Ureter (tissue), 1 donor: ENCODE measurements at places on chromosomes 1 and 21.
A peak's percentile ranks its signal among the peaks of the same experiment; 100 is the strongest.

GRCh38 chr1:1040004-1040991 is 20.4 kb downstream of the AGRN start:
- peak; percentile 71 for DNase-seq

GRCh38 chr1:22557341-22557950 is 5.8 kb upstream of the EPHA8 start:
- DNase-seq = no peak

DNA sequence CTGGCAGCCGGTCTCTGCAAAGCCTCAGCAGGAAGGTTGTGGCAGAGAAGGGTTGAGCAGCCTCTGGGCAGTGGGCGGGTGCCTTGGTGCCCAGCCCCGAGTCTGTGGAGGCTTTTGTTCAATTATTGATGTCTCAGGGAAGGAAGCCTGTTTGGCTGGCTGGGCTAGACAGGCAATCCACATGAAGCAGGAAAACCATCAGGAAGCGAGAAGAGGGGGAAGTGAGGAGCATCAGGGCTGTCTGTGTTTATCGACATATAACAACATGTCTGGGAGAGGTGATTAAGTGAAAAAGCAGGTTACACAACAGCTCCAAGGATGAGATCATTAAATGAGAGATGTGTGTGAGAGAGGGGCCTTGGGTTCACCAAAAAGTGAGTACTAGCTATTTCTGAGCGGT is 105.4 kb downstream of the UBE2U start:
- DNase-seq = peak; percentile 45

GRCh38 chr1:169141356-169141755 is 34.9 kb downstream of the ATP1B1 start:
- DNase-seq = no peak

GRCh38 chr1:93577536-93578432 is 103.9 kb downstream of the BCAR3 start:
- no peak for DNase-seq

DNA sequence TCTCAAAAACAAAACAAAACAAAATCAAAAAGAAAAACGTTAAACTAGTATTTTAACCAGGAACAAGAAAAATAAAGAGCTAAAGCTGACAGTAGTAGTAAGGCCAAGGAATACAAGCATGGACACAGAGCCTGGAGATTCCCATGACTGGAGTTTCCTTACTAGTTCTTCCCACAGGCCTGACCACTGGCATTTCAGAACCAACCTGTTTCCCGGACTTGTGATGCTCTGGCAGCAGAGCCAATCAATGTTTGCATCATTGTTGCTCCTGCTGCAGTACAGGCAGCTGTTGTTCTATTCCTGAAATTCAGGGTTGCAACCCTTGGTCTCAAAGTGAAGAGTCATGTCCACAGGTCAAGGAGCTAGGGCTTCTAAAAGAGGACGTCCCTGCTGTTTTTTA is 111.3 kb upstream of the WARS2 start:
- DNase-seq = no peak

DNA sequence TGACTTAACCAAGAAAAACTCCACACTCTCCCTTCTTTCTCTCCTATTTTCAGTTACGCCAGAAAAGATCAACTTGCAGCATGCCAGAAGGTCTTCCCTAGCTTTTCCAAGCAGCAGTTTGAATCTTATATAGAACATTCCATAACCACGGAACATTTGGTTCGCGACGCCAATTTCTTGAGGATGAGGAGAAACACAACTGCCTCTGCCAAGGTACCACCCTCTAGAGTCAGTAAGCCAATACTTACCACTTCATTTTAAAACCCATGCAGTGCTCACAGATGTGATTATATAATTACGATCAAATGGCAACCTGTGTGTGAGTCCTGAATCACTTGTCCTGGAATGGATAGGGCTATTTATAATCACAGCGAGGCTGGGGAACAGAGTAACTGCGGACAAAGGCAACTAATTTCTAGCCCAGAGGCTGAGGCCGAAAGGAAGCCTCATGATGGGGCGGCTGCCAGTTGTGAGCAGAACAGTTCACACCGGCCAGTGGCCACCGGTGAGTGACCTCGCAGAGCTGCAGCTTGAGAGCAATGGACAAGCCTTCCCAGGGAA is 43.2 kb upstream of the BACE2 start:
- DNase-seq = no peak

DNA sequence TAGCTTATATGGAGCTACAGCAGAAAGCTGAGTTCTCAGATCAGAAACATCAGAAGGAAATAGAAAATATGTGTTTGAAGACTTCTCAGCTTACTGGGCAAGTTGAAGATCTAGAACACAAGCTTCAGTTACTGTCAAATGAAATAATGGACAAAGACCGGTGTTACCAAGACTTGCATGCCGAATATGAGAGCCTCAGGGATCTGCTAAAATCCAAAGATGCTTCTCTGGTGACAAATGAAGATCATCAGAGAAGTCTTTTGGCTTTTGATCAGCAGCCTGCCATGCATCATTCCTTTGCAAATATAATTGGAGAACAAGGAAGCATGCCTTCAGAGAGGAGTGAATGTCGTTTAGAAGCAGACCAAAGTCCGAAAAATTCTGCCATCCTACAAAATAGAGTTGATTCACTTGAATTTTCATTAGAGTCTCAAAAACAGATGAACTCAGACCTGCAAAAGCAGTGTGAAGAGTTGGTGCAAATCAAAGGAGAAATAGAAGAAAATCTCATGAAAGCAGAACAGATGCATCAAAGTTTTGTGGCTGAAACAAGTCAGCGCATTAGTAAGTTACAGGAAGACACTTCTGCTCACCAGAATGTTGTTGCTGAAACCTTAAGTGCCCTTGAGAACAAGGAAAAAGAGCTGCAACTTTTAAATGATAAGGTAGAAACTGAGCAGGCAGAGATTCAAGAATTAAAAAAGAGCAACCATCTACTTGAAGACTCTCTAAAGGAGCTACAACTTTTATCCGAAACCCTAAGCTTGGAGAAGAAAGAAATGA is 37.6 kb downstream of the CENPF start:
- no peak for DNase-seq

GRCh38 chr1:7229696-7230631 is 444.7 kb downstream of the CAMTA1 start:
- DNase-seq = no peak

GRCh38 chr1:202848191-202848542 is 37.4 kb downstream of the PCAT6 start:
- no peak for DNase-seq

DNA sequence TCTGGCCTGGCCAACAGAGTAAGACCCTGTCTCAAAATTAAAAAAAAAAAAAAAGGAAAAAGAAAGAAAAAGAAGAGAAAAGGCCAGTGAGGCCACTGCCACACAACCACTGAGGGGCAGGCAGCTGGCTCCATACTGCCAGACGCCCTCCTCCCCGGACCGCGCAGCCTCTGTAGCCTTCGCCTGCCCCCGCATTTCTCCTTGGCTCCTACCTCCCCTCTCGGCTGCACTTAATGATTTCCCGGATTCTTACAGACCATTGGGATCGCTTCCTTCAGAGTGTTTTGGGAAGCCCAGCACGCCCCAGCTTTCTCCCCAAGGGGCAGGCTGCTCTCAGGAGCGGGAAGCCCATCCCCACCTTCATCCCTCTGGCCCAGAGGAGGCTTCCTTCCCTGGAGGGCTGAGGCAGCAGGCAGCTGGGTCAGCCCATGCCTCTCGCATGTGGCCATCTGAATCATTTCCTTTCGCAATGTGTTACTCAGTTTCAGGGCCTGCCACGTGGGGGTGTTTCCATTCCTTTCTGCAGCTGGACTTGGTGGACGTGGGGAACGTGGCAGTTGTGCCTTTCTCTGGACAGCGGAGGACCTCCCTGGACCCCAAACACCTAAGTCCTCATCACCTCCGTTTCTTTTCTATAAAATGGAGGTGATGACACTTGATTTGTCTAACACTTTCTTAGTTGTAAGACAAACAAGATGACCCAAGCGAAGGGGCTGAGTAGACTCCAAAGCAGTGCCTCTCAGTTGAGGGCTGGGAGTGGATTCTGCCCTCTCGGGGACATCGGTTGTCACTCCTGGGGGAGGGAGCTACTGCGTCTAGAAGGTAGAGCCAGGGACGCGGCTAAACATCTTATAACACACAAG is 2.3 kb downstream of the SLC2A5 start:
- DNase-seq = no peak
